ENCODE measurements at places on chromosomes 7 and 10.

DNA sequence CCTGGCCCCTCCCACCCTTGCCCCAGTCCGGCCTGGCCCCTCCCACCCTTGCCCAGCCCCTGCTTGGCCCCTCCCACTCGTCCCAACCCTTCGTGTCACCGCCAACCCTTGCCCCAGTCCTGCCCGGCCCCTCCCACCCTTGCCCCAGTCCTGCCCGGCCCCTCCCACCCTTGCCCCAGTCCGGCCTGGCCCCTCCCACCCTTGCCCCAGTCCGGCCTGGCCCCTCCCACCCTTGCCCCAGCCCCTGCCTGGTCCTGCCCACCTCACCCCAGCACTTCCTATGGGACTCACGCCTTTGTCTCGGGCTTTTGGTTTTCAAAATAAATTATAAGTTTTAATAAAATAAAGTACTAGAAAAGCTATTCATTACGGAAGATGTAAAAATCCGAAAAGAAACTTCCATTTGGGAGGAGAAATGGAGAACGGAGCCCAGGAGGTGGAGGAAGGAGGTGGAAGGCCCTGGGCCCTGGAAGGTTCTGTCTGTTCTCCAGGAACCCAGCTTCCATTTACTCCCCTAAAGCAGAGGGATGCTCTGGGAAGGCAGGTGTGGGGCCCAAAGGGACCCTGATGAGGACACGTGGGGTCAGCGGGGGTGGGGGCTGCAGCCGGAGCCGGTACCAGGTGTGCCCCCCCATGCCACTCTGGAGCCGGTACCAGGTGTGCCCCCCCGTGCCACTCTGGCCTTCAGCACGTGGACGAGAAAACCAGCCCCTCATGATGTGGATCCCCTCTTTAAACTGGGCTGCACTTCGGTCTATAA is 52.2 kb downstream of the PWWP2B start:
- DNase-seq: no peak

- DNase-seq: no peak
Observed at GRCh38 chr10:61052469-61053205, 108.7 kb upstream of the RHOBTB1 start.

DNA sequence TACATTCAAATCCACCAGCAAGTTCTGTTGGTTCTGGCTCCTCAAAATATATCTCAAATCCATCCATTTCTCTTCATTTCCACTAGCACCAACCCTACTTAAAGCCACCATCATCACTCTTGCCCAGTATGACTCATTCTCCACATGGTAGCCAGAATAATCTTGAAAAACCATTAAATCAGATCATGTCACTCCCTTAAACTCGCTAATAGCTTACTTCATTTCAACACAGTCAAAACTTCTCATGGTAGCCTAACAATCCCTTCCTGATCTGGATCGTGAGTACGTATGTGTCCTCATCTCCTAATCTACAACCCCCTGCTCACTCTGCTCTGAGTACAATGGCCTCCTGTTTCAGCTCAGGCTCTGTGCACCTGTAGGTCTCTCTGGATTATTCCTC is 8.7 kb downstream of the EPC1 start:
- no peak for DNase-seq

GRCh38 chr7:15686295-15686956 is at the start of gene MEOX2:
TSS of gene MEOX2 (minus strand) at chr7:15686683. CDS start at chr7:15686402, 281 bp downstream.
- no peak for DNase-seq

DNA sequence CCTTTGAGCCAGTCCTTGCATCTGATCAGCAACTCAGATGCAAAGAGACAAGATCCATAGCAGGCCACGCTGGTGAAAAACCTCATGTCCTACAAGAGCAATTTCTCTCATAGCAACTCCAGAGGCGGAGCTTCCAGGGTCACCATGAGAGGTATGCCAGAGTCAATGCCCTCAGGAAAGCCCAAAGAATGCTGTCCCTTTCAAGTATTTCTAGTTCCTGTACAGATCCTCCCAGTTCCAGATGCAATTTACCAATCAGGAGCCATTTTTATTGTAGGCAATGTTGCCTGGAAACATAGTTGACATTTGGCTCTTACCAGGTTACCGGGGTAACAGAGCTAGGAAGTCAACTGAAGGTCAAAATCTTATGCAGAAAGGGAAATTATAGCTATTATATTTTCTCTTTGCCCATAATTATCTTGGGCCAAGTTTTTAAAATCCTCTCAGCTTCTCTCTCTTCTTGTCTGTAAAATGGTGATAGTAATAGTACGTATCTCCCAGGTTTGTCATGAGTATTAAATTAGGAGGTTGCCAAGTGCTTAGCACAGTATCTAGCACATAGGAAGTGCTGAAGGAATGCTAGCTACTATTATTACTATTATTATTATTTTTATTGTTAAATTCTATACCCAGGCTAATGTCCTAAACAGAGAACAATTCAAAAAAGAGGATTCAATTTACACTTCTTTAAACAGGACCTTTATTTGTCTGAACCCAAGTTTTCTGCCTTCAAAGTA is 46.3 kb upstream of the TM9SF3 start:
- no peak for DNase-seq

DNA sequence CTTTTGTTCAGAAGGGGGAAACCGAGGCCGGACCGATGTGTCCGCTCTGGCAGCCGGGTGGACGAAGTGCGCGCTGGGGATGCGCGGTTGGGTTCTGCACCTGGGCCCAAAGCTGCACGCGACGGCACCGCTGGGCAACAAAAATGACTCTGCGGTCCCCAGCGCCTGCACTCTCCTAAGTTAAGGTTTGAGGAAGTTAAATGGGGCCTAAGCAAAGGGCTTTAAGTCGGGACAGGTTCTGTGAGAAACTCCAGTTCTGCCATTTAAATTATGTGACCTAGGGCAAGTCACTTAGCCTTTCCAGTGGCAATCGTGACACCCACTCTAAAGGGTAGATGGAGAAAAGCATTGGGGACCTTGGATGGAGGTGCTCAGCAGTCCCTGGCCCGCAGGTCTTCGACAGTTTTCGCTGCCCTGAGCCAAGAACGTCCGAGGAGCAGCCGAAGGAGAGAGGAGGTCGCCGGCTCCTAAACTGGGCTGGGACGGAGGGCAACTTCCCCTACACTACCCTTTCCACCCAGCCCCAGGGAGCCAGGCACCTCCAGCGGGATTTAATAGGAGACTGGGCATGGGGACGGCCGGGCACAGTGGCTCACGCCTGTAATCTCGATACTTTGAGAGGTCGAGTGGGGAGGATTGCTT is 534 bp upstream of the ACBD5 start:
- DNase-seq: peak; percentile 13

GRCh38 chr7:52794621-52795020 is 240.8 kb upstream of the POM121L12 start:
- no peak for DNase-seq

DNA sequence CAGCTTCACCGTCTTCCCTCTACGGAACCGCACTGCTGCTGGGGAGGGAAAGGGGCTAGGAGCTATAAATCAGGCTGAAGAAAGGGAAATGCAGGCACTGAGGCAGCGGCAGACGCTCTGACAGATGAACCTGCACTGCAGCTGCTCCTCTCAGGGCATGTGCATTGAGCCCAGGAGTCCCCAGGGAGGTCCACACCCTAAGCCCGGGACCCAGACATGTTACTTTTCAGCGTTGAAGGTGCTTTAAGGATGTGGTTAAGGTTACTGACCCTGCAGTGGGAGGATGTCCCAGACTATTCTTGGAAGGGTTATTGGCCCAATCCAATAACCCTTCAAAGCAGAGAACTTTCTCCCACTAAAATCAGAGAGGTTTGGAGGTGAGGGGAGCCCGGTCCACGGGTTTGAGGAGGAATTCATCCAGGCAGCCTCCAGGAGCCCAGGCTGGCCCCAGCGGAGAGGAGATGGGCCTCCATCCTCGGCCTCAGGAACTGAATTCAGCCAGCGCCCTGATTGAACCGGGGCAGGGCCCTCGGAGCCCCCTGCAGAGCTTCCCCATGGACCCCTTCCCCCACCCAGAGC is 75.4 kb downstream of the ADARB2 start:
- DNase-seq: no peak

DNA sequence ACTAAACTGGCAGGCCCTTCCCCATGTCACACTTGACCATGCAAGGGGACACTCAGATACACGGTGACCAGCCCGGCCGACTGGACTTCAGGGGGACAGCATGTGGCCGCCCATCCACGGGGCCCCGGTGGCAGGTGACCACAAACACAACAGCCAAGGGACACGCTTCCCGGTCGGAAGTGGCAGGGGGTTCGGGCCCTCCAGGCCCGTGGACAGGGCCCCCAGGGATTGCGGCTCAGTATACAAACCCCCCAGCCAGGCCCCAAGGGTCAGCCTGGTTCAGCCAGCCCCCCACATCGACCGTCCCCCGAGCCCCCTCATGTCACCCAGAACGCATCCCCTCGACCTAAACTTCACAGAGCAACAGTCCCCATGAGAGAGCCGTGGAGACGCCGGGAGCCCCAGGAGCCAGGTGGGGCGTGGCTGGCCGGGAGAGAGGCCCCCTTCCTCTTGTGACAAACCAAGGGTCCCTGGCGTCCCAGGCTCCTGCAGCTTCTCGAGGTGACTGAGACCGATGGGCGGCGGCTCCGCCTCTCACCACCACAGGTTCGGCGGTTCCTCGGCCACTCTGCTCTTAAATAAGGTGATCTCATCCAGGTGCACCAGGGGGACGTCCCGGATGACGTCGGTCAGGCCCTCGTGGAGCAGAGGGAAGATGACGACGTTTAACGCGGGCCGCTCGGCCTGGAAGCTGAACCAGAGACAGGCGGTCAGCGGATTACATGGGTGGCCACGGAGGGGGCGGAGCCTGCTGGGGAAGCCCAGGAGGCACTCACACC is 57.8 kb upstream of the TNRC18 start:
- DNase-seq: no peak

DNA sequence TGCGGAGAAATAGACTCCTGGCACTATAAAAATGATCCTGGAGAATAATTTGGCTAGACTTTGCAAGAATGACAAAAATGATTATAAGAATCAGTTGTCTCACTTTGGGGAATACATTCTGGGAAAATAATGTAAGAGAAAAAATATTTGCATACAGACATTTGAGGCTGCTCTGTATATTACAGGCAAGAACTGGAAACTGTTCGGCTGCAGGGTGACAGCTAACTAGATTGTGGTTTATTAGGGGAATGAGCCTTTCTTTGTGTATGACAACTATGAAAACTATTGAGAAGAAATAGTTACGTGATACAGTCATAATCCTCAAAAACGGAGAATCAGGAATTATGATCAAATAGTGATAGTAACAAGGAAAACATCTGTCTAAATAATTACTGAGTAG is 8.6 kb downstream of the TRIM56 start:
- DNase-seq: no peak

DNA sequence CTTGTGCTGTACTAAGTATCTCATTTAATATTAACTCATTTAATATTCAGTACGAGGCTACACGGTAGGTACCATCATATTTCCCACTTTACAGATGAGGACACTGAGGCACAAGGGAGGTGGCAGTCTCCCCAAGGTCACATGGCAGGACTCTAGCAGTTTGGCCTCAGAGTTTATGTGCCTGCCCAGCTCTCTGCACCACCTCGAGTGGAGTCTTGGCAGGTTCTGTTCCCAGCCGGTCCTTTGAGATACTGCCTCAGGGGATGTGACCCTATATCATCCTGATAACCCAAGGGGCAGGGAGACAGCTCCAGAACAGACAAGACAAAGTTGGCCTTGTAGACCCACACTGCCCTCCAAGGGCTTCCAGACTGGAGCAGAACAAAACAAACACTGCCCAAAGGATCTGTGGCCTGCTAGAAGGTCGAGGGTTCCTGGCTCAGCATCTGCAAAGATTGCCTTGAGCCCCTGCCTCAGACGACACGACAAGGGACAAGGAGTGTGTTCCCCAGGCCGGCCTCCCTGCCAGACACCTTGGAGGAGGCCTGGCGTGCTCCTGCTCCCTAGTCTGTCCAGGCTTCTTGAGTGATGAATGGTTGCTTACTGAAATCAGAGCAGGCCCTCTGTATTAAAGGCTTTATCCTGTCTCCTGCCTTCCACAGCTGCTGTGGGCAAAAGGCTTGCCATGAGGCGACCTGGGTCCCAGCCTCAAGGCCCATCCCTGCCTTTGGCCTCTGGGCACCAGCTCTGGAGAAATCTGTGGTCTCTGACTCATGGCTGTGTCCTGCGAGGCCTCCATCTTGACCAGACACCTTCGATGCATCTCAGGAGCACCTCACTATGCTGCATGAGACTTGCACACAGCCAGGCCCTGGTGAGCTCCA is 3.9 kb upstream of the PWWP2B start:
- no peak for DNase-seq

DNA sequence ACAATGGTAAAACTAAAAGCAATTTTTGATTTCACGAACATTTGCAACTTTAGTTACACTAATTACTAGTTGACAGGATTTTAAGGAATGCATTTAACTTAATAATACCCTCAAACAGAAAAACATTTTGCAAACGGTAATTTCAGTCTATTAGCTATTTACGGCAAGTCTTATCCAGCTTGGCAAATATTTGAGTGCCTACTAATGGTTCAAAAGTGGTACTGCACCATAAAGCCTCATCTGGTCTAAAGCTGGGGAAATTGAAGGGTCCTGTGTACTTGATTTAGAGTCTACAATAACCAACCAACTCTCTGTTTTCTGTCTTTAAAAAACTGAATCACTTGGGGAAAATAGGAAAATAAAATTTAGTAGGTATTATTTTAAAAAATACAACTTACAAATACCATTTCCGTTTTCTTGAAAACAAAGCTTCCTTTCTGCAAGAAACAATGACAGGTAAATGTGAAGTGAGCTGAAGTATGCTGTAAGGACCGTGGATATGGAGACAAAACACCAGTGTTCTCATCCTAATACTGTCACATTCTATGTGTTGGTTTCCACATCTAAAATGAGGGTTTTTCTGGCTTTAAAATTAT is 142.3 kb downstream of the VPS50 start:
- no peak for DNase-seq

- DNase-seq: no peak
Observed at GRCh38 chr7:39394105-39394680, 172.0 kb upstream of the YAE1 start.

DNA sequence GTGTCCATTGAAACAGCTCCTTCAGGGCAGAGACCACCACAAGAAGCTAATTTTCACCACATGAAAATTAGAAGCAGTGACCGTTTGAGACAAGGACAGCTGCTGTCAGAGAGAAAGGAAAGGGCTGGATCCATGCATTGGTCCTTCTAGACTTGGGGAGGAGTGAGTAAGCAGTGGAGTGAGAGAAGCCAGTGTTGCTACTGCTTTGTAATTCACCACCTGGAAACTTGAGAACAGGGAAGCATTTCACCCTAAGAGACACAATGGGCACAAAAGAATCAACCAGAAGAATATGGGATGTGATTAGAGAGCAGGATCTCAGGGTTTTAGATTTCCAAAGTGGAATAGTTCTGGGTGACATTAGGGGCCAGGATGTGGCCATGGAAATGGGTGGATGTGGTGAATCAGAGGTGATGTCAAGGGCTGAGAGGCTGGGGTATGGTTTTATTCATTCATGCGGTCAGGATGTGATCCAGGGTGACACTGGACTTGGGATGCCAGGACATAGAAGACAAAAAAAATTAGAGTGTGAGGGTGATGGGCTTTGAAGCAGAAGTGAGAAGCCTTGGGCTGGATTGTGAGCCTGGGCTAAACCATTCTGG is 61.6 kb downstream of the DENND11 start:
- no peak for DNase-seq

GRCh38 chr7:22115689-22116088 is 170.0 kb upstream of the CDCA7L start:
- DNase-seq: no peak

Measured in NCI-H187 (cell line).